NCI-H524 treated with DMSO at 0.1 percent for 48 hours (cell line): ENCODE measurements at places on chromosomes 2 and 18.

GRCh38 chr2:180980106-180980942 lies at the start of gene UBE2E3:
UBE2E3 (plus strand) TSS chr2:180980605; CDS start chr2:180982043, 1,438 bp downstream.
- DNase-seq, result peak; percentile 18

DNA sequence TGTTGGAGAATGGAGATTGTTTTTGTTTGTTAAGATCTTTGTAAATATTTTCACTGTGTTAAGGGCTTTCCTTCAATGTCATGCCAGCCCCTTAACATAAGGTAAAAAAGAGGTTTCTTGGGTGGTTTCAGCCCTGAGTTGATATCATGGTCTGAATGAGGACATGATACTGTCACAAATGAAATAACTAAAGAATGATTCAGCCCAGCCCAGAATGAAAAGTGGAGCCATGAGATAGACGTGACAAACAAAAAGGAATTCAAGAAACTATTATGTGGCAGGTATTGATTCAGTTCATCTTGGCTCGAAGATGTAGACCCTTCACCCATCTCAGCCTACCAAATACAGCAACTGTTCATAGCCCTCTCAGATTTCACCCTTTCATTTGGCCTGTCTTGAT lies 88.6 kb upstream of the TTN start:
- DNase-seq, result no peak

- peak; percentile 5 for DNase-seq
These were observed 940 bp downstream of the XRCC5 start for GRCh38 chr2:216109962-216110614.

- DNase-seq, result no peak
These were observed 1.8 kb upstream of the KYNU start for GRCh38 chr2:142875652-142876051.

DNA sequence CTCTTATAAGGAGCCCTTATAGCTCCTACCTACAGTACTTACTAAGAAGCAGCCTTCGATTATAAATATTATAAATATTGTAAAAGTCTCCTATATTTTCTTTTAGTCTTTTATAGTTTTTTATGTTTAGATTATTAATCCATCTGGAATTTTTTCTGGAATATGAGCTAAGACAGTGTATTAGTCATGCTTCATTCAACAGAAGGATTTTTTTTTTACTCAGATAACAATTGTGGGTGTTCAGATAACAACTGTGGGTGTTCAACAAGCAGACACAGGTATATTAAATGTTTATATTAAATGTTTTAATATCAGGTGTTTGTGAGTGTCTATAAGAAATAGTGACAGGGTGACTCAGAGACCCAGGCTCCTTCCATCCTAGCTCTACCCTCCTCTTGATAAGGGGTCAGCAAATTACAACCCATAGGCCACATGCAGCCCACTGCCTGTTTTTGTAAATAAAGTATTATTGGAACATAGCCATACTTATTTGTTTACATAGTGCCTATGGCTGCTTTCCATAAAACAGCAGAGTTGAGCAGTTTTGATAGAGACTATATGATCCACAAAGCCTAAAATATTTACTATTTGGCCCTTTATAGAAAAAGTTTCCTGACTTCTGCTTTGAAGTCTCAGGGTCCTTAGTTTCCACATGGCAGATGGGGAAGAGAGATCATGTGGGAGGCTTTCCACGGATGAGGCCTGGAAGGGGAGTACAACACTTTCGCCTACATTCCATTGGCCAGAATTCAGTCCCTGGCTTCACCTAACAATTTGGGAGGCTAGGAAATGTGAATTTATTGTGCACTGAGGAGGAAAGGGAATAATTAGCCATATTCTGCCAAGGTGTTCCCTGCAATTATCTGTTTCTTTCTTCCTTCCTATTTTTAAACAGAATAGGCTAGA lies 4.3 kb upstream of the SPATS2L start:
- no peak for DNase-seq

GRCh38 chr2:99572373-99573164 lies 82.8 kb upstream of the REV1 start:
- DNase-seq, result peak; percentile 29

DNA sequence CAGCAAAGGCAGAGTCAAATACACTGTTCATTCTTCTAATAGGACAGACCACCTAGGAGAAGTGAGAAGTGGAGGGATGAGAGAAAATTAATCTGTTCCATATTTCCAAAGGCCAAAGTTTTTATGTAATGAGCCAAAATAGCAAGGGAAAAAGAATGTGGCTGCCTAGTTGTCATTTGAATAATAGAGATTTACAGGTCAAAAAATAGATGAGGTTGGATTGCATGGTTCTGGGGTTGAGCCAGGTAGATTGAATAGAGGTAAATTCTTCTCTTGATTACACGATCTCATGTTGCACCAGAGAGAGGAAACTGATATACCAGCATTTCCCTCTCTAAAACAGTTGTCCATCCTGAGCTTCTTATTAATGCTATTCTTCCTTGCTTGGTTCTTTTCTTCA lies 325.8 kb downstream of the CCDC178 start:
- DNase-seq, result no peak

DNA sequence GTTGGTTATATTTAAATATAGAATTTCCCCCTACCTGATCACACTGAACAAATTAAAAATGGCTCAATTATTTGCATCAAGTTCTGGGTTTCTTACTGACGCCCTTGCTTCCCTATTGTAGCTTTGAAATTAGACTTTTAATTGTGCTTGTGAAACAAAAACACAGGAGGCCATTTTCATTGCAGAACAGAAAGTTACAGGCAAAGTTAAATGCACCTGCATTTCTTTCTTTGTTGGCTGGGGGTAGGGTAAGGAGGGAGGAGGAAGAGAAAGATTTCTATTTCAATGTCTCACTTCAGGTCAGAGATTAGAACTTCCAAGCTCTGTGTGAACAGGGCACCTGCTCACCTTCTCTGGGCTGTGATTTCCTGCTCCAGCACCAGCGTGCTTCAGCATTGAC lies 199.6 kb downstream of the BCL11A start:
- no peak for DNase-seq

- no peak for DNase-seq
These were observed 221.8 kb upstream of the RBMS1 start for GRCh38 chr2:160715428-160715827.

- DNase-seq, result no peak
These were observed 54.1 kb upstream of the ODC1 start for GRCh38 chr2:10501980-10502802.

GRCh38 chr18:45666520-45666919 lies 51.2 kb downstream of the SLC14A2 start:
- no peak for DNase-seq

GRCh38 chr2:173739006-173739405 lies 226.2 kb downstream of the SP3 start:
- no peak for DNase-seq

GRCh38 chr2:46350029-46350689 lies 53.0 kb downstream of the EPAS1 start:
- DNase-seq, result no peak

DNA sequence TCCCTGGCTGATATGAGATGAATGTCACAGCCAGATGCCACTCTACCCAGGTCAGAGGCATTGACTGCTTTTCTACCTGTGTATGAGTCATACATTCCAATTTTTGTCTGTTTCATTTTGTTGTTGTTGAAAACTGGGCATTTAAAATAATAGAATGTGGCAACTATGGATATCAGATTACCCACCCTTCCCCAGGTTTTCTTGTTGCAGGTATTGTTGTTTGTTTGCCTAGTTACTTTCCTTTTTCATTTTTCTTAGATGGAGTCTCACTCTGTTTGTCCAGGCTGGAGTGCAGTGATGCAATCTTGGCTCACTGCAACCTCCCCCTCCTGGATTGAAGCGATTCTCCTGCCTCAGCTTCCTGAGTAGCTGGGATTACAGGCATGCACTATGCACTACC lies 70.2 kb downstream of the LRRC30 start:
- DNase-seq, result no peak

- DNase-seq, result no peak
These were observed 234.4 kb upstream of the RGPD4 start for GRCh38 chr2:107592280-107592624.

- no peak for DNase-seq
These were observed 9.0 kb upstream of the CWC22 start for GRCh38 chr2:180015951-180016709.

DNA sequence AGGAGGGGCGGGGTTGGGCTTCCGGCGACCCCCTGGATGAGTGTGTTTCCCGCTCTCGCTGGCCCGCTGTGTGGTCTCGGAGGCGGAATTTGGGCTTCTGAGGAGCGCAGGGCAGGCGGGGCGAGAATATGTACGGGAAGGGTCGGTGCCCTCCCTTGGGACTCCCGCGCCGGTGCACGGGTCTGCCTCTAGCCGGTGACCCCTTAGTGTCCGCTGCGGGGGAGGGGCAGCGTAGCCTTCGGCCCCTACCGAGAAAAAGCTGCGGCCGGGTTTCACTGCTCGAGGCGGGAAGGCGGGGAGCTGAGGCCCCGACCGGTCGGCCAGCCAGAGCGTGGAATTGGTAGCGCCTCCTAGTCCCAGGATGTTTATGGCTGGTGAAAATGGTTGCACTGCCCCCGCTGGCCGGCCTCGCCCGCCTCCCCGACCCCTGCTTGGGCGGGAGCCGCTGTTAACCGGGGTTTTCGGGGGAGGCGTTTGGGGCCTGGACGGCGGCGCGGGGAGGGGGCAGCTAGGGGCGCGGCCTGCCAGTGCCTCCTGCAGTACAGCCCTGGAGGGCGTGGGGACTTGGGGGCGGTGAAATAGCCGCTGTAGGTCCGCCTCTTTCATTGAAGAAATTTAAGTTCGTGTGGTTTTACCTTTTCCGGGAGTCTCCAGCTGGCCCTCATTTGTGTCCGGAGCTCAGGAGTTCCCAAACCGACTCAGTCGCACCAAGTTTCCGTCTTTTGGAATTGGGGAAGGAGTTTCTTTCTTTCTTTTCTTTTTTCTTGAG lies at the start of gene UGP2:
UGP2 (plus strand) TSS at position 643 of the 769 bp plus-strand sequence. CDS start 290 bp downstream, outside the sequence.
- peak; percentile 57 for DNase-seq

GRCh38 chr18:23864624-23865023 lies 149.9 kb upstream of the TTC39C start:
- no peak for DNase-seq

GRCh38 chr2:168851674-168852320 lies 38.4 kb downstream of the SPC25 start:
- DNase-seq, result no peak

- no peak for DNase-seq
These were observed 109.0 kb upstream of the CELF4 start for GRCh38 chr18:37674570-37674969.

DNA sequence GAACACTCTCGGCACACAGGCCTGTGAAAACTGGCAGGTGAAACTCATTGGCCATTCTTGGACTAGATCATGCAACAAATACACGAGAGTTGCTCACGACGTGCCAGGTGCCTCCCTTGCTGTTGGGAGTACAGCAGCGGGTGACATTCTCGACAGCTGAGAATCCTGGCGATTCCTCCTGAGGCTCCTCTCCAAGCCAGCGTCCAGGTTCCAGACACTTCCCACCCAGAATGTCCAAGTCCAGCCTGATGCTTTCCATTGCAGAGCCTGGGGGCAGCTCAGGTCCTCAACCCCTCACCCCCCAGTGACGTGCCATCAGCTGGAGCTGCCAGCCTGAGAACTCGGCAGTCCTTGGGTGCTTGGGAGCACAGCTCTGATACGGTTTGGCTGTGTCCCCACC lies 124.2 kb downstream of the PXDN start:
- DNase-seq, result no peak

DNA sequence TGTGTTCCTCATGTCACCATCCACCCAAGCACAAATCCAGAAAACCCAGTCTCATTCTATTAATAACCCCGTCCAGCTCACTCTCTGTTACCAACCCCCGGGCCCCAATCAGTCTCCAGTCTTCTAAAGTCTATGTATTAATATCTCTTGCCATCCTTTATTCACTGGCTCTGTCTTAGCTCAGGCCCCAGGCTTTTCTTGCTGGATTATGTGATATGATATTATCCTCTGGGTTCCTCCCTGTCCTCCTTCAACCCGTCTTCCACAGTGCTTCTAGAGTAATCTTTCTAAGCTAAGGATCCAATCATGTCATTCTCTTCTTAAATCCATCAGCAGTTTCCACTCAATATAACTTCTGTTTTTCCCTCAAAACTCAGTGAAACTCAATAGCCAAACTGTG lies 240.5 kb upstream of the OSR1 start:
- DNase-seq, result no peak

GRCh38 chr2:24456599-24457556 lies 34.2 kb upstream of the NCOA1 start:
- no peak for DNase-seq

- DNase-seq, result no peak
These were observed 32.1 kb downstream of the RHOB start for GRCh38 chr2:20478961-20479360.

GRCh38 chr2:156867201-156867600 lies 390.3 kb upstream of the GALNT5 start:
- no peak for DNase-seq

DNA sequence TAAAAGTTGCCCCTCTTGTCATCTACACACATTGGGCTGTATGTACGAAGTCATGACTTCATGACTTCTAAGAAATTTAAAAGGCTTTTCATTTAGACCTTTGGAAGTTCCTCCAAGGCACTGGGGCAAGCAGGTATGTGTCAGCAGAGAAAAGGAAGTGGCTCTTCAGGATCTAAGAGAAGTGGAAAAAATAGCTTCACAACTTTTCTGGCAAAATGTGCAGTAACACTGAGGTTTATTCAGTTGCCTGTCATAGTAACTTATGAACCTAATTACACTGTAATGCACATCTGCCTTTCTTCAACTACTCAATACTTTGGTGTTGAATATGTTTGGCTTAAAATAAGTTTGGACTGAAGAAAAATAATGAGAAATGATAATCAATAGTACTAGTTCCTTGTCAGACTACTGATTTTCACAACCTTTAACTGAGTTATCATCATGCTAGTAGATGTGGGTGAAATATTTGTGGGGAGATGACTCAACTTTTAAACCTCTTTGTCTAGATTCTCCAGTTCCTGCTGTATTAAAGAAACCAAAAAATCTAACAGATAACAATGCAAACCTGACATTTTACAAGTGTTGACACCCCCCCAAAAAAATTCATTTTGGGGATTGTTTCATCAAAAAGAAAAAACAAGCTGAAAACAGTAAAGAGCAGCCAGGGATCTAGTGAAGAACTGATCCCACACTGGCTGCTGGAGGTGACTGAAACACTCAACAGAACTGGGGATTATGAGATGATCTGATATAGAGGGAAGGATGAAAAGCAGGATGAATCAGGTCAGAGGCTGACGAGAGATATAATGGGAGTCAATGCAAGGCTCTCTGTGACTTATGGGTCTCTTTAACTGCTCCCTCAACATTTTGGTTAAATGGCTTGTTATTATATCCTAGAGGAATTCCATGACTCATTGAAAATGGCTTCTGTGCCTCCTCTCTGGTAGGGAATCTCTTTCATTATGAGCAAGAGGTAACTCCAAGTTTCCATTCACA lies 84.6 kb downstream of the COLEC12 start:
- no peak for DNase-seq

GRCh38 chr2:100554798-100555407 lies 7.9 kb upstream of the PDCL3 start:
- no peak for DNase-seq

DNA sequence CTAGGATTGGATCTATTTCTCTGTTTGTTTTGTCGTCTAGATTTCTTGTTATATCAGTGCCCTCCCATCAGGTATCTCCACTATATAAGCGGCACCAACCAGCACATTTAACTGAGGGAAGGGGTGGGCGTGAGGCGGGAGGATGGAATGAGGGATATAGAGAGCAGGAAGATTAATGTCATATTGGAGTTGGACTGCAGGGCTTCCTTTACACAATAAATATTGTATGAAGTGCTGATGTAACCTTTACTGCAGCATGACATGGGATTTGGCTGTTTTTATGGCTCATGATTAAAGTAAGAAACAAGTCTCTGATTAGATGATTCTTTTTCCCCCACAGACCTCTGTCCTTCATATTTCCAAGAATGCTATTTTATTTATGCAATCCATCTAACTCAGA lies 54.8 kb downstream of the TMEM200C start:
- DNase-seq, result no peak

GRCh38 chr2:77479395-77479794 lies 42.8 kb downstream of the LRRTM4 start:
- DNase-seq, result no peak
